ENCODE measurements at places on chromosomes 16 and 17. TPM values are rescaled to one million over a fixed set of nuclear protein-coding genes. Genes with fewer than 3 reads are reported as not detected.

DNA sequence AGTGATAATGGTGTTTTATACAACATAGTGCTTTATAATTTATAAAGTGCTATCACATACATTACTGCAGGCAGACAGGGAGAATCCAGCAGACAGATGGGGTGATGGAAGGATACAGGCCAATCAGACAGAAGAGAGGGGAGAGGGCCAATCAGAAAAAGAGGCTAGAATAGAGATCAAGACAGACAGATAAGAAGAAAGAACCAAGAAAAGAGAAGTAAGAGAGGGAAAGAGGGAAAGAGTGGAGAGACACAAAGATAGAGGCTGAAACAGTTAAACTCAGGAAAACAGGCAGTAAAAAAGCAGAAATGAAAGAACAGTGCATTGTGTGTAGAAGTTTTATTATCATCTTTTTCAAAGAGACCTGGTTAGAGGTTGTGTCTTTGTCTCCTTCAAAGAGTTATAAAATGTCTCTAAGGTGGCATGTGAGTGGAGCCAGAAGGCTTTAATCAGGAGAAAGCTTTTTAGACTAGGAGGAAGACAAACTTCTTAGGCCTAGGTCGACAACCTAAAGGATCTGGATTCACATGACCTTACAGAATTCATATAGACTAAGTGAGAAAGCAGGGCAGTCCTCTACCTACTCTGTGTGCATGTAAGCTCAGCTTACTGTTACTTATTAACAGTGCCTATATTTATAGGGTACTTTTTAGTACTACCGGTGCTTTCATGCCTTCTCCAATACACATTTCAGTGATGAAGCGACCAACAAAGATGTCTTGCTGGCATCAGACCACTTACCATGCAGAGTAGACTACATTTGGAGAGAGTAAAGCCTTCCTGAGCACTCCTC is 8.3 kb upstream of the CHD3 start:
- DNase-seq: no peak

DNA sequence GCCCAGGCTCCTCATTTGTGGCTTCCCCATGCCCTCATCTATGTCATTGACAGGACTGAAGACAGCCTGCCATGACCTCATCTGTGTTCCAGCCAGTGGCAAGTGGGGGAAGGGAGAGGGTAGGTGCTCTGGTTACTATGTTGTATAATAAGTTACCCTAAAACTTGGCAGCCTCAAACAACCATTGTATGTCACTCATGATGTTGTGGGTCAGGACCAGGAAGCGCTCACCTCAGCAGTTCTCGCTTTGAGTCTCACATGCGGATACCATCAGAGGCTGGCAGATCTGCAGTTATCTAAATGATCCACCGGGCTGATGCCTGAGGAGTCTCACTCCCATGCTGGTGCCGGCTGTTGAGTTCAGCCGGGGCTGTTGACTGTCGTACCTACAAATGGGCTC is 89.0 kb upstream of the TMEM97 start:
- no peak for DNase-seq

CHST4 gene
- 0.82 TPM for total RNA-seq

KRTAP9-2 gene
- total RNA-seq: not detected
